Mononuclear cell (primary cell): ENCODE measurements at places on chromosomes 11 and 22. TPM values are rescaled to one million over a fixed set of nuclear protein-coding genes. Genes with fewer than 3 reads are reported as not detected.

Gene PTPRCAP
- 137 TPM for total RNA-seq

Gene CERK
- total RNA-seq = 53.8 TPM

Gene YIF1A
- total RNA-seq = 13.1 TPM

Gene A4GALT
- total RNA-seq = 0.10 TPM
